ENCODE measurements at places on chromosomes 6 and 20.

DNA sequence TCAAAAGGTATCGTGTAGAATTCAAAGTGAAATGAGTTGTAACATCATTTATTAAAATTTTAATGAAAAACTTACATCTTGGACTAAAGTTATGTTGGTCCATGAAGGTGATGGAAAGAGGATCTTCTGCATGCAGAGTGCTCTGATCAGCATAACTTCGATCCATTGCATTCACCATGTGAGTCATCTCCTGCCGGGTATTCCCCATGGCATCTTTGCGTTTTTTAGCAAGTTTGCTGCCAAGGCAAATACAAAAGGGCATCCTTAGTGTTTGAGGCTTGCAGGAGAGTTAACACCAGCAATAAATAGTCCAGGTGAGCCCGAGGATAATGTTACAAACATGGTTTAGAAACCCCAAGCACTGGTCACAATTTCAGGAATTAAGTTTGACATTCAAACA, 104.2 kb upstream of the THEMIS start:
- peak; percentile 0 for DNase-seq

GRCh38 chr6:113047148-113047547, 700.0 kb downstream of the RFPL4B start:
- DNase-seq: no peak

- DNase-seq: peak; percentile 70
These were observed at the start of gene GID8 for GRCh38 chr20:62938105-62938888. GID8 (plus strand) TSS chr20:62938147; CDS start chr20:62941503, 3,356 bp downstream.

DNA sequence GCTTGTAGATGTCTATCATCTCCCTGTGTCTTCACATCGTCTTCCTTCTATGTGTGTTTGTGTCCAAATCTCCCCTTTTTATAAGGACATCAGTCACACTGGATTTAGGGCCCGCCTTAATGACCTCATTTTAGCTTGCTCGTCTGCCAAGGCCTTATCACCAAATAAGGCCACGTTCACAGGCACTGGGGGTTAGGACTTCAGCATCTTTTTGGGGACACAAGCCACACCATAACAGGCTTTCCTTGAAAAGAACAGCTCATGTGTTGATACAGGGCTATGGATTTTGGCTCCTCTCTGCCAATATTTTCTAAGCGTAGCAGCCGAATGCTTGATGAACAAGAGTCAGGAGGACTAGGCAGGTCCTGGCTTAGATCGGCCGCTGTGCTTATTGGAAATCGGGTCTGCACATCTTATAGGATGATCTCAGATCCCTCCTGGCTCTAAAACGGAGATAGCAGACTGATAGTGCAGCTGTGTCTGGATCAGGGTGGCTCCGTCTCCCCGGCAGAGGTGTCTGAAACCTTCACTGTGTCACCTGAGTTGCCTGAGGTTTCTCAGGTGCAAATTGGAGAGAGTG, 16.2 kb upstream of the TMEM181 start:
- DNase-seq: no peak

DNA sequence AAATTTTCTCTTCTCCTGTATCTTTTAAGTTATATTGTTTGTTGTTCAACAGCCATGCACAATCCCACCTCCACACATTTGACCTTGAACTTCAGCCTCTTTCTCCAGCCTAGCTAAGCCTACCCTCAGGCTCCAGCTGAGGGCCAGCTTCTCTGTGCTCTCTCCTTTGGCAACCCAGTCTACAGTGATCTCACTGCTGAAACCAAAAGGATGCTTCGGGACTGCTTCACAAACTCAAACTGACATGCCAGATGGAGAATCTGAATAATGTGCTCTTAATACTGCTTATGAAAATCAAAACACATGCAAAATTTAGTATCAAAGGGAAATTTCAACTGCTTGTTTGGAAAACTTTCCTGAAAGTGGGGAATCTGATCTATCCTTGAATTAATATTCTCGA, 16.1 kb upstream of the RIN2 start:
- DNase-seq: no peak

DNA sequence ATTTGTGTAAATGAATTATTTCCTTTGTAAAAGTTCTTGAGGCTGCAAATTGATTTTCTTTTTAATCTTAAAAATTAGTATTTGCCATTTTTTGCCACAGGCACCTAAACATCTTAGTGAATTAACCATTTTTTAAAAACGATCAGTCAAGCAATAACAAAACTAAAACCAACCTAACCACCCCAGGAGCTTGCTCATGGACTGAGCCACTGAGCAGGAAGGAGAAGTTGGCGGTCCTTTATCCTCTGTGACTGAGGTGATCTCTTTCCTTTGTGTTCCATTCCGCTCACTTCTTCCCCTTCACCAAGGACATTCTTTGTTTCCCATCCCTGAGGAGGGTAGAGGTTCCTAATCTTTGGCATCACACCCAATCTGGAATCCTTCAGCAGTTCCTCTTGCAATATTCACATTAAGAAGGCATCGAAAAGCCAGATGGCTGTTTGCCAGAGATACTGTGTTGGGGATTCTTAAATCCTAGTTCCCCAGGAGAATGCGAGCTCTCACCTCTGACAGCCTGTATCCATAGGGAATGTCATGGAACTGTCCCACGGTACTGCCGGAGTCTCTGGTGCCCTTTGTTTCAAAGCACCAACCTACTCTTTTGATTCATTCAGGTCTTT, 30.5 kb downstream of the RPRD1B start:
- DNase-seq: no peak

DNA sequence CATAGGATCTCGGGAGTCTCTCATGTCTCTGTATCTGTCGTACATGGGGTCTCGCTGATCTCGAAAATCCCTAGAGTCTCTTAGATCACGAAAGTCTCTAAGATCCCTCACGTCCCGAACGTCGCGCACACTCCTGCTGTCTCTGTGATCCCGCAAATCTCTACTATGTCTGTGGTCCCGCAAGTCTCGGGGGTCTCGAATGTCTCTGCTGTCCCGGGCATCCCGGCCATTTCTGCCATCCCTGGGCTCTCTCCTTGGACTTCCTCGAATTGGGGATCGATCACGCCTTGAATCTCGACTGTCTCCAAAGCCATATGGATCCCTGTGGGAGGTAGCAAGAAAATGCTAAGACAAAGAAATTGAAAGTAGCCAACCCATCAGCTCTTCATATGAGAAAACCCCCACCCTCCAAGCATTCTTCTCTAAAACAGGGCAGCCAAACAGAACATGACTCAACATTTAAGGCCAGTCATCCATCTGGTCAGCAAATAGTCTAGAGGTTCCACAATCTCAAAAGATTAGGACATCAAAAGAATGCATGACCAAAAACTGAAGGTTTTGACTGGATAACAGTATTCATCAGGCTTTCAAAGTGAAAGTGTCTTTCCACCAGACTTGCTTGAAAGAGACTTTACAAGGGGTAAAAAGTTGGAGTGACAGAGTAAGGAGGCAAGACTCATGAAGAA, 19.4 kb downstream of the NCOA5 start:
- peak; percentile 90 for DNase-seq

- DNase-seq: no peak
These were observed 31.6 kb upstream of the PNRC1 start for GRCh38 chr6:89048985-89049384.

DNA sequence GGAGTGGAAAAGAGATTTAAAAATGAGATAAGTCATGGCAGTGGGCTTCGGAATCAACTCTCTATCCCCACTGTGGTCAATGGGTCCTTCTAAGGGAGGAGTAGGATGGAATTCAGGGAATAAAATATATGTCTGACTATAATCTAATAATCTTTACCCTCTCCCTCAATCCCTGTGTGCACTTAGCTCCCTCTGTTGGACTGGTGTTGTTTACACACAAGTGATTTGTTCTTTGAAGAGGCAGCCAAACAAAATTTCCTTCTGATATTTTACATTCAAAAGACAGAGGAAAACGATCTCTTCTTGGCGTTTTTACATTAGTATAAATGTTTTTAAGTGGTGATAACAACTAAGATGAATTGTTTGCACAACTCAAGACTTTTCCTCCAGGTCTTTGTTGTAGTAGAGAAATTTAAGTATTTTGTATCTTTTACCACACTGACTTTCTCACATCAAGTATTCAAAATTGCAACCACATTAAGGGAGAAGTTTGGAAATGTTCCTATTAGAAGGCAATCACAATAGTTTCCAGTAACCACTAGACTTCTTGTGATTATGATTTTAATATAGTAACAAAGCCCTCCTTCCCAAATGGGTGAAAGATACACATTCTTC, 317.8 kb downstream of the CENPW start:
- DNase-seq: no peak

GRCh38 chr6:61841958-61842357, 444.1 kb downstream of the KHDRBS2 start:
- DNase-seq: no peak

DNA sequence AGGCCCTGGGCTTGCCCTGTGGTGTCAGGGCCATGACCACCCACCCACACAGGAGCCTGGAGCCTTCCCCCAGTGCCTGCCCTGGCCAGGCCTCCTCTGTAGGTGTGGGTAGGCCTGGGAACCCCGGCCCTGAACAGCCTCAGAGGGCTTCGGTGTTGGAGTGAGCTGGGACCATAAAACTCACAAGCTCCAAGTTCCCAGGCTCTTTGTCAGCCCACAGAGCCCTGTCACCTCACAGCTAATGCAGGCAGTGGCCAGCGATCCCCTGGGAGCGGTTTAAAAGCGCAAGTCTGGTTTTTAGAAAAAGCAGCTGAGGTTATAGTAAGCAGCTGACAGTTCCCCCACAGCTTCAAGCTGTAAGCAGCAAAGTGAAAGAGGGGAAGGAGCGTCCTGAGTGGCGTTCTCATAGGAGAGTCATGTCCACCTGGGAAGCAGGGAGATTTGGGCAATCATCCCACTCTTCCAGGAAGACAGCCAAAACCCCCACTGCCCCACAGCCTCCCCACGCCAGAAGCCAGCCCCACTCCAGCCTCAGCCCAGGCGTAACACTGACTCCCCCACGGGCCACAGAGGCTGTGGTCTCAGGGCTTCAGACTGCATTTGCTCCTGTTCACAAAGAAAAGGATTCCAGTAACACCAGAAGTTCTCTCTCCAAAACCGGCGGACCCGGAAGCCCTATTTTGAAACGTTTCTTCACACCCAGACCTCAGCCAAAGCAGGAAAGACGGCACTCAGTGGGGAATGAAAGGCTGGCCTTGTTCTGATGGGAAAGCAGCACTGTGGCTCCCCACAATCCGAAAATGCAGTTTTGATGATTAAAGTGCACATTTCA, 34.3 kb upstream of the FOXC1 start:
- no peak for DNase-seq

DNA sequence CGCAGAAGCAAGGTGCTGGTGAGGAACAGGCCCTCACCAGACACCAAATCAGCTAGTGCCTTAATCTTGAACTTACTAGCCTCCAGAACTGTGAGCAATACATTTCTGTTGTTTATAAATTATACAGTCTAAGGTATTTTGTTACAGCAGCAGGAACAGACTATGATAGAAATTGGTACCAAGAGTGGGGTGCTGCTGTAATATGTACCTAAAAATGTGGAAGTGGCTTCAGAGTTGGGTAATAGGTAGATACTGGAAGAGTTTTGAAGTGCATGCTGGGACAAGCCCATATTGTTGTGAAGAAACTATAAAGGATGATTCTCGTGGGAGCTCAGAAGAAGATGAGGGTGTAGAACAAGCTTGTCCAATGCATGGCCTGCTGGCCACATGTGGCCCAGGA, 866.8 kb downstream of the C6orf118 start:
- no peak for DNase-seq

DNA sequence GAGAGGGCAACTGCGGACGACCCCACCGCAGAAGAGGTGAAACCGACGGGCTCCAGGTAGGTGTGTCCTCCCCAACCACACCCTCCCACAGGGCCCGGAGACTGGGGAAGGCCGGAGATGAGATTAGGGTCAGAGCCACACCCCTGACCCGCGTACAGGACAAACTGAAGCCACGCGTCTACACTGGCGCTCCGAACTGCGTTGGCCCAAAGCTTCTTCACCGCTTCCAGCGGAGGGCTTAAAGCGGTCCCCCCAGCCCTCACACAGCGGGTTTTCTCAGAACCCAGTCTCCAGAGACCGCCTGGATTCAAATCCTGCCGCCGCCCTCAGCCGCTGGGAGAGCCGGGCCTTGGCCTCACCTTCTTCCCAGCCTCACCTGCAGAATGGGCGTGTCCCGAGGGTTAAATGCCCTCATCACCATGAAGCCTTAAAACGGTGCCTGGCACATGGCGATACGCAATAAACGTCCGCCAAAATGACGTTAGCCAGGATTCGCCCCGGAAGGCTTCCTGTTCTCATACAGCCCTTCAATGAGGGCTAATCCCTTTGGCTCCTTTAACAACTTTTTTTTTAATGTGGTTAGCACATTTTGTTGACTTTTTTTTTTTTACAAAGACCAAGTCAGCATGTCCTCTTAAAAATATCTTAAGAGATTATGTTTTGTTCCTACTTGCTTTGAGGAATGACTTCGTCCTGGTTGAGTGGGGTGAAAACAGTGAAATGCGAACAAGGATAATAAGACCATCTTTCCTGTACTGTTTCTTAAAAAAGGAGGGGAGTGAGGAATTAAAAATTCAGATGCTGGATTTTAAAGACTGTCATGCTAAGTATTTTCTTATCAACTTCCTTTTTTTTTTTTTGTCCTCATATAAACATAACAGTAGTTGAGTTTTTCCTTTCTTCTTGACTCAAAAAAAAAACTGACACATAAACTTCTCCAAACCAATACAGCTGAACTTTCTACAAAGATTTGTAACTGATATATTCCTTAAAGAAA, 15.1 kb upstream of the ZNF217 start:
- DNase-seq: peak; percentile 62

Data from suppressor macrophage treated with lipopolysaccharide for 1 hour (primary cell).